ENCODE measurements at places on chromosomes 1 and 21.

DNA sequence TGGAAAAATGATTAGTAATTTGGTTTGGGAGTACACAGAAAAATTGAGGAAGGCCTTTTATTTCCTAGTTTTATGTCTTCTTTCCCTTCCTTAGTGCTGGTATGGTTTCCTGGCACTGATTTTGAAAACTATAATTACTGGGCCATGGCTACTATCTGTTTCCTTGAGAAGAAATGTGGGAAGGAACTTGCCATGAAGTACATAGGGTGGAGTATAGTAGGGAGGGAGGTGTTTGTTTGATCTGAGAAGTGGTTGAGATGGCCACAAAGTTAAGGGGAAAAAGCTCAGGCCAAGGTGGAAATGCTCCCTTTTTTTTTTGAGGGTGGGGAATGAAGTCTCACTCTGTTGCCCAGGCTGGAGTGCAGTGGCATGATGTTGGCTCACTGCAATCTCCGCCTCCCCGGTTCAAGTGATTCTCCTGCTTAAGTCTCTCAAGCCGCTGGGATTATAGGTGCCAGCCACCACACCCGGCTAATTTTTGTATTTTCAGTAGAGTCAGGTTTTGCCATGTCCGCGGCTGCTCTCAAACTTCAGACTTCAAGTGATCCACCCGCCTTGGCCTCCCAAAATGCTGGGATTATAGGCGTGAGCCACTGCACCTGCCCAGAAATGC lies 11.3 kb downstream of the HJV start:
- no peak for DNase-seq

GRCh38 chr1:108865316-108865910 lies 8.5 kb upstream of the AKNAD1 start:
- no peak for DNase-seq

GRCh38 chr1:39131940-39132339 lies 72.6 kb upstream of the MACF1 start:
- DNase-seq, result no peak

DNA sequence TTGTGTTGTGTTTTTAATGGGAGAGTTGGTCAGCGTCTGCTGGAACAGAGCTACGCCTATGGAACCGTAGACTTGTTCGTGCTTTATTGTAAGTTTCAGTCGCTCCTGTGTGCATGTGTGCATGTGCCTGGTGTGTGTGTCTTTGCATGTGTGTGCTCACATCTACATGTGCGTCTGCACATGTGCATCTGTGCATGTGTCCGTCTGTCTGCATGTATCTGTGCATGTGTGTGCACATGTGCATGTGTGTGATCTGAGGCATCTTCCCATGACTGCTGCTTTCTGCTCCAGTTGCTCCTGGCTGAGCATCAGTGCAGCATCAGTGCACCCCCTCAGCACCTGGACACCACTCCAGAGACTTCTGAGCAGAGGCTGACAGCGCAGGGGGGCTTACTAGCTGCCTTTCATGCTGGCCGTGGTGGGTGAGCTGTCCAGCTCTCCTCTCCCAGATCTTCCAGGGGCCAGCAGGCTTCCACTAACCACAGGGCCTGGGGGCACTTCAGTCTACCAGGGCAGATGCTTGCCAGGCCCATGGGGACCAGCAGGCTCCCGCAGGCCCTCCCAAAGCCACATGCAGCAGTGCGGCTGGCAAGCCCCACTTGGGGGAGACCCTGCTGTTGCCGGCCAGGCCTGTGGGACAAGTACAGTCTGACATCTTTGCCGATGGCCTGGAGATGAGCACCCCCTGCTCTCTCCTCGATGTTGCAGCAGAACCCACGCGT lies 47.8 kb upstream of the PCBP3 start:
- DNase-seq, result no peak

GRCh38 chr21:42781150-42781970 lies 98.0 kb downstream of the WDR4 start:
- no peak for DNase-seq

- no peak for DNase-seq
Observed at GRCh38 chr1:941015-941587, 17.4 kb downstream of the SAMD11 start.

DNA sequence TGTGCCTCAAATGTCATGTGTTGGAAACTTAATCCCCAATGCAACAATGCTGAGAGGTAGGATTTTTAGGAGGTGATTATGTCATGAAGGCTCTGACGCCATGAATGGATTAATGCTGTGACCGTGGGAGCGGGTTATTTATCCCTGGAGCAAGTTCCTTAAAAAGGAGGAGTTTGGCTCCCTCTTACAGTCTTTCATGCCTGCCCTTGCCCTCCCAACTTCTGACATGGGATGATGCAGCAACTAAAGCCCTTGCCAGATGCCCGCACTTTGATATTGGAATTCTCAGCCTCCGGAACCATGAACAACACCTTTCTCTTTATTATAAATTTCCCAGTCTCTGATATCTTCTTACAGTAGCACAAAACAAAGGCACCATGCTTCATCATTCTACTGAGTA lies 685.3 kb upstream of the CHRM3 start:
- DNase-seq, result no peak

DNA sequence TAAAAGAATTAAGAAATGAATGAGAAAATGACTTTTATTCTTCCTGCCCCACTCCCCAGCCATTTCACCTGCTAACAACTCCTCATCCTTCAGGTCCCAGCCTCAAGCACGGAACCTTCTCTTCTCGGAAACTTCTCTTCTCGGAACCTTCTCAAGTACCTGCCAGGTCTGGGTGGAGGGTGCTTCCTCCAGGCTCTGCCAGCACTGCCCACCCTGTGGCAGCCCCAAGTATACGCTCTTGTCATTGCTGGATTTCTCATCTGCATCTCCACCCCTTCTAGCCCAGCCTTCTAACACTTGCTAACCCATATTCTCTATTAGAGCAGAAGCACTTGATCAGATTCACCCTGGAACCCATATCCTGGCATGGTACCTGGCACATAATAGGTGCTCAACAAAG lies 3.9 kb upstream of the IFFO2 start:
- DNase-seq, result no peak

- no peak for DNase-seq
Observed at GRCh38 chr1:1228187-1228586, 3.6 kb downstream of the SDF4 start.

Measured in activated CD4-positive, alpha-beta T cell treated with anti-CD3 and anti-CD28 coated beads, Interleukin-2, amount 50 U/mL, for 4 hours (primary cell).